Stimulated activated CD8-positive, alpha-beta memory T cell treated with anti-CD3 and anti-CD28 coated beads, Interleukin-4, amount 100 ng/mL, for 1 hour (primary cell): ENCODE measurements at places on chromosomes 4 and X.
A peak's percentile ranks its signal among the peaks of the same experiment; 100 is the strongest.

DNA sequence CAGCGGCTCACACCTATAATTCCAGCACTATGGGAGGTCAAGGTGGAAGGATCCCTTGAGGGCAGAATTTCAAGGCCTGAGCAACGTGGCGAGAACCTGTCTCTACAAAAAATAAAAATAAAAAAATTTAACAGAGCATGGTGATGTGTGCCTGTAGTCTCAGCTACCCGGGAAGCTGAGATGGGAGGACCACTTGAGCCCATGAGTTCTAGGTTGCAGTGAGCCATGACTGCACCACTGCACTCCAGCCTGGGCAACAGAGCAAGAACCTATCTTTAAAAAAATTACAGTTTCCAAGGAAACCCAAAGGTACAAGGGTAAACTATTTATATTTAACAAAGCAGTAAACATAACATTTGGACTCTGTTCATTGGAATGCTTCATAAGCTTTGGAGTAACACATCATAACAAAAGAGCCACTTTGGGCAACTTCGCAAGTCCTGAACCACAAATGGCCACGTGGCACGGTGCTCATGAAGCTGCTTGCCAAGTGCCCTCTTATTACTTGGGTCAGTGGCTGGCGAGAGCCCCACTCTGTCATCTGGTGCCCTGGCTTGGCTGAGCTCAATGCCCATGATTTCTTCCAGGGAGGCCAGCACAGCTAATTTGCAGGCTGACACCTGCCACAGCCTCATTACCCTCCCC is 165.6 kb downstream of the SH3KBP1 start:
- DNase-seq = no peak

GRCh38 chr4:175062183-175062592 is 144.0 kb downstream of the ADAM29 start:
- DNase-seq = no peak

- DNase-seq = no peak
These were observed 352.1 kb downstream of the KCNIP4 start for GRCh38 chr4:21596521-21596920.

DNA sequence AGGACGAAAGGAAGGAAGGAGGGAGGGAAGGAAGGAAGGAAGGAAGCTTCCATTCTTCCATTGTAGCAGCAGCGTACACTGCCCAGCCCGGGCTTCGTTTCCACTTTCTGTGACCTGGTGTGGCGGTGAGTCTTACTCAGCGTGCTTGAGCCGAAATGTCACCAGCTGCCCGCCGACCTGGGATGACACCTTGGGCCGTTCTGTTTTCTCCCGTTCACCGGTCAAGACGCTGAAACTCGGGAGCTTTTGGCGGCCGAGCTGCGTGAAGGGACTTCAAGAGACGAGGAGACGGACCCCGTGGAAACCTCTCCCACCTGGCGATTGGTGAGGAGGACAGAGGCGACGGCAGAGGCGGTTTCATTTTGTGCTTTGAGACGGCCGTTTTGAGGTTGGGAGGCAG is 47.1 kb upstream of the PPP2R3B start:
- DNase-seq = no peak

GRCh38 chrX:100681599-100681998 is 37.6 kb downstream of the SRPX2 start:
- DNase-seq = no peak

DNA sequence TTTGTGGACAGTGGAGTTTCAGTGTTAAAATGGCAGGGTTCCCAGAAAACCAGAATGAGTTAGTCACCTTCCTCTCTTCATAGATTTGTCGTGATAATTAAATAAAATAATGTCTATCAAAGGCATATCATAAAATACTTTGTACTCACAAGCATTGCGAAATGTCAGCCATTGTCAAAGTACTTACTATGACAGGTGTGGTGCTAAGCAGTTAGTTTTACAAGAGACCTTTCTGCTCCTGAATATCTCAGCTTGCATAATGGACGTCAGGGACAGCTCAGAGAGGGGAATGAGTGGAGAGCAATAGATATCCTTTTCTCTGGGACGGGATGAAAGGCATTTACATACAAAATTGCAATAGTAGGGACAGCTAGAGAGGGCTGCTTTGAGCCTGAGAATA is 560.9 kb downstream of the KCNIP4 start:
- DNase-seq = no peak

- DNase-seq = peak; percentile 3
These were observed 691 bp upstream of the IGFBP7 start for GRCh38 chr4:57110640-57111511.

- no peak for DNase-seq
These were observed 27.0 kb upstream of the TMEM131L start for GRCh38 chr4:153438916-153439756.
